ENCODE measurements at places on chromosomes 5 and 9. TPM values are rescaled to one million over a fixed set of nuclear protein-coding genes. Genes with fewer than 3 reads are reported as not detected.
A peak's percentile ranks its signal among the peaks of the same experiment; 100 is the strongest.

The ANKRD55 gene
- total RNA-seq: 5.7 TPM

DNA sequence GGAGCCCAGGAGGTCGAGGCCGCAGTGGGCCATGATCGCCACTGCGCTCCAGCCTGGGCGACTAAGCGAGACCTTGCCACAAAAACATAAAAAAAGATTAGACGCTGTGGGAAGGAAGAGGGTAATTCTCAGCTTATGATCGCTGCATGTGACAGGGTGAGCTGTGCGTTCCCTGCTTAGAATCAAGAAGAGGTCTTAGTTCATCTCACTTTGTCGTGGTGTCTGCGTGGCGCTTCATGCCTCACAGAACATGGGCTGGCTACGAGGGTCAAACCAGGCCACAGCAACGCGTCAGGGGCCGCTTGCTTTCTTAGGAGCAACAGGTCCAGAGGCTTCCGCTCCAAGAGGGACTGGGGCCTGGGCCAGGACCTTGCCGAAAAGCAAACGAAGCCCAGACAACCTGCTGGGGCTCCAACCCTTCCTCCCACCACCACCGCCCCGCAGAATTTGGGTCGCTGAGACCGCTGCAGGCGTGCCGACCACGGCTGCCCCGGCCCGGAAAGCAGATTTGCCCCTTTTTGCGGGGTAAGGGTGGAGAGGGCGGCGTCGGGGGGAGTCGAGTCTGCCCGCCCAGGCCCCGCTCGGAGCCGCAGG, 10.0 kb upstream of the GRIN1 start:
- peak; percentile 46 for DNase-seq
- H3K27ac ChIP-seq: peak overlapping the region; percentile 96
- H3K36me3 ChIP-seq: peaks cover 11% of the 10 kb centered on the region
- H3K4me1 ChIP-seq: peaks cover 21% of the 10 kb centered on the region

GRCh38 chr5:23405316-23406068, 101.9 kb upstream of the PRDM9 start:
- DNase-seq: no peak
- no peak overlapping the region for H3K27ac ChIP-seq
- no peaks in the 10 kb centered on the region for H3K27me3 ChIP-seq
- no peak overlapping the region for H3K4me3 ChIP-seq
- H3K4me1 ChIP-seq: no peaks in the 10 kb centered on the region

DNA sequence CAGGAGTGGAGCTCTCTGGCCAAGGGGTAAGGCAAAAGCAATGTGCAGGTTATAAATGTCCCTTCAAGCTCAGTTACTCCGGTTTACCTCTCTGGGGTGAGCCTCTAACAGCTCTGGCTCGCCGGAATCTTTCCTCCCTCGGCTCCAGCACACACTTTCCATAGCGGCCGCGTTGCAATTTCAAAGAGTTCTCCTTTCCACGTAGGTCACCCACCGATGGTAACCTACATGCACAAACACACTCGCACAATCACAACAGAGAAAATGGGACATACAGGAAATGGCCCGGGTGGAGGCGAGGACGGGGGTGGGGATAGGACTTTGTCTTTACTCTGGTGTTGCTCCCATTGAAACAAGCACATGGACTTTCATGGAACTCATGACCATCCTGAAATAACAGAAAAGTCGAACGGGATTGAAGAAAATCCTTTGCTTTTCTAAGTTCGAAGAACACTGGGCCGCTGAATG, 1.2 kb downstream of the LHFPL2 start:
- H3K4me1 ChIP-seq: peaks cover 11% of the 10 kb centered on the region
- H3K4me3 ChIP-seq: peak overlapping the region; percentile 62
- H3K36me3 ChIP-seq: no peaks in the 10 kb centered on the region
- no peak overlapping the region for H3K27ac ChIP-seq
- peak; percentile 42 for DNase-seq

- H3K27ac ChIP-seq: no peak overlapping the region
- H3K4me1 ChIP-seq: no peaks in the 10 kb centered on the region
- H3K4me3 ChIP-seq: no peak overlapping the region
- peaks cover 3% of the 10 kb centered on the region for H3K27me3 ChIP-seq
- DNase-seq: no peak
These were observed 185.8 kb upstream of the NREP start for GRCh38 chr5:111942661-111943401.

DNA sequence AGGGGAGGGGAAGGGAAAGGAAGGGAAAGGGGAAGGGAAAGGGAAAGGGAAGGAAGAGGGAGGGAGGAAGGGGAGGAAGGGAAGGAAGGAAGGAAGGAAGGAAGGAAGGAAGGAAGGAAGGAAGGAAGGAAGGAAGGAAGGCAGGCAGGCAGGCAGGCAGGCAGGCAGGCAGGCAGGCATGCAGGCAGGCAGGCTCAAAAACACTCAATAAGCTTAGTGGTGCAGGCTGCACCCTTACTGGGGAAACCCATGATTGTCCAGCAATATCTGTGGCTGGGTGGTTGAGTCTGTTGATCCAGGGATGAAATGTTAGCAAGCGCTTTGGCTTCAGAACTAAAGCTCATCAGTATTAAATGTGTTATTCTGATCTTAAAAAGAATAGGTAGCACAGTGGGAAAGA, 145.6 kb downstream of the LPAR1 start:
- H3K4me1 ChIP-seq: no peaks in the 10 kb centered on the region
- H3K27ac ChIP-seq: no peak overlapping the region

GRCh38 chr5:146306838-146307237, 31.8 kb upstream of the POU4F3 start:
- H3K27me3 ChIP-seq: no peaks in the 10 kb centered on the region
- no peaks in the 10 kb centered on the region for H3K36me3 ChIP-seq
- no peaks in the 10 kb centered on the region for H3K4me1 ChIP-seq

DNA sequence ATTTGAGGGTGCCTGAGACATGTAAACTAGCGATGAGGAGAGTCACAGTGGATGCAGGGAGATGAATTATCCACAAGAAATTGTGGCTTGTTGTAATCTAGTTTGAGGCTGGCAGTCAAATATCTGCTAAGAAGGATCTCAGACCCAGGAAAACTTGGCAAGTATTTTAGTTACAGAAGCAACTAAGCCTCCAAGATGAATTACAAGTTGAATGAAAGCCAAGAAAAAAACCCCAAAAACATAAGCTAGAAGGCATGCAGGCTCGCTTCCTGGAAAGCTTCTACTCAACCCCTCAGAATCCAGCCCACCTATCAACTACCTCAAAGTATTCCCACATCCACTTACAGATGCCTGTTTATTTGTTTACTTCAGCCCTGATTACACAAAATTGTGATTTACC, 696.9 kb downstream of the MAT2B start:
- no peaks in the 10 kb centered on the region for H3K36me3 ChIP-seq
- no peaks in the 10 kb centered on the region for H3K27me3 ChIP-seq
- no peaks in the 10 kb centered on the region for H3K4me1 ChIP-seq
- no peak for DNase-seq
- no peak overlapping the region for H3K4me3 ChIP-seq

DNA sequence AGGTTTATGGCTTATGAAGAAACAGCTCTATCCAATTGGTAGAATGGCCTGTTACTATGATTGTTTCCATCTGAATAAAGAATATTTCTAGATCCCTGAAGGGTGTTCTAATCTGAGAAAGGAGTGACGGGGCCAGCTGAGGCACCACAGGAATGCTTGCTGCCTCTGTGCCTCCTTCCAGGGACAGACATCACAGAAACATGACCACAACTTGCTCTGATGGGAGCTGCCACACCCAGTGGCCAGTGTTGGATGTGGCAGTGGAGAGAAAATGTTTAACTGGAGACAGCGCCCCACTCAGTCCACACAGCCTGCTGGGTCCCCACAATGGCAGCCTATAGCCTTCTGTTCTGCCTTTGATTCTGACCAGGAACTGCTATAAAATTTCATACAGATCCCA, 38.6 kb upstream of the TESK1 start:
- H3K4me3 ChIP-seq: no peak overlapping the region
- H3K4me1 ChIP-seq: peaks cover 32% of the 10 kb centered on the region
- DNase-seq: no peak
- H3K27ac ChIP-seq: no peak overlapping the region

GRCh38 chr5:7610531-7611177, 214.7 kb downstream of the ADCY2 start:
- H3K36me3 ChIP-seq: no peaks in the 10 kb centered on the region
- no peak overlapping the region for H3K4me3 ChIP-seq
- H3K4me1 ChIP-seq: no peaks in the 10 kb centered on the region
- H3K27ac ChIP-seq: no peak overlapping the region

Data from activated CD4-positive, alpha-beta T cell treated with anti-CD3 and anti-CD28 coated beads for 36 hours (primary cell).